ENCODE measurements at places on chromosomes 3 and 15.

DNA sequence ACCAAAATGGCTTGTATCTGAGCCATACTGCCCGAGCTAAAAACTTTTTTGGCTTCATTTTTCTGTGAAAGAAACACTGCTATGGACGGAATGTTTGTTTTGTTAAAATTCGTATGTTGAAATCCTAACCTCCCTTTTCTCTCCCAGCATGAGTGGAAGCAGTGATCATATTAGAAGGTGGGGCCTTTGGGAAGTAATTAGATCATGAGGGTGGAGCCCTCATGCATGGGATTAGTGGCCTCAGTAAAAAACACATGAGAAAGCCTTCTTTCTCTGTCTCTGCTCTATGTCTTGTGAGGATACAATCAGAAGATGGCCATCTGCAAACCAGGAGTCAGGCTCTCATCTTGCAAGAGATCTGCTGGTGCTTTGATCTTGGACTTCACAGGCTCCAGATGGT, 7.4 kb upstream of the FNDC3B start:
- DNase-seq, result no peak

GRCh38 chr3:169558371-169558770, 105.1 kb downstream of the MECOM start:
- DNase-seq, result no peak

DNA sequence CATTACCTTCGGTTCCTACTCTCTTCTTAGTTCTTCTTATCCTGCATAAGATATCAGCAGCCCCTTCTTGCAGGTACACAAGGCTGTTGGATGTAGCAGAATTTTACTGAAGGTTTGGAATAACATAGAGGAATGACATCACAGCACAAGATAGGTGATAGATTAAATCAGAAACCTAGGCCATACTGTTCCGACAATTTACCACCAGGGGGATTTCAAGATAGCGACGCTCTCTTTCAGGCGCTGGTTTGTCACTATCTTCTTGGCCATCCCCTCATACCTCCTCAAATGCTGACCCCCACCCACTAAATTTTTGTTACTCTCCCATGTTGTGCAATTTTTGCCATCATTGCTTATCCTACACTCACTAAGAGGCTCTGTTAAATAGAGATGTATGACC, 3.5 kb downstream of the SIDT1 start:
- no peak for DNase-seq

DNA sequence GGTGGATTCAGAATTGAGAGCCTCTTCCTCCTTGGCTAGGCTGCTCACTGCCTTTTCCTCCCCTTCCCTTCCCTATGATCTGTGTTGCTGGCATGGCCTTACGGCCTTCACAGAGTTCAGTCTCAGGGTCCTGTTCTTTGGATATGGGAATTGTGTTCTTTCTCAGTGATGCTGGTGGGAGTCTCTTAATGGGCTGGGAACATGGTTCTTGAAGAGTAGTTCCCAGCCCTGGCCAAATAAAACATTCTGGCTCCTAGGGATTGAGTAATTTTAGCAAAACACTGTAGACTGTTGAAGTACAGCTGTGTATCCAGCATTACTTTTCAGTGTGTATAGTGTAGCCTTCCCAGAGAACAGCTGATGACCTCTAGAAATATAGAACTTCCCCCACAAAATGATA, 22.6 kb upstream of the FILIP1L start:
- no peak for DNase-seq

- DNase-seq, result no peak
These were observed 217.0 kb upstream of the TLE3 start for GRCh38 chr15:70314688-70315087.

DNA sequence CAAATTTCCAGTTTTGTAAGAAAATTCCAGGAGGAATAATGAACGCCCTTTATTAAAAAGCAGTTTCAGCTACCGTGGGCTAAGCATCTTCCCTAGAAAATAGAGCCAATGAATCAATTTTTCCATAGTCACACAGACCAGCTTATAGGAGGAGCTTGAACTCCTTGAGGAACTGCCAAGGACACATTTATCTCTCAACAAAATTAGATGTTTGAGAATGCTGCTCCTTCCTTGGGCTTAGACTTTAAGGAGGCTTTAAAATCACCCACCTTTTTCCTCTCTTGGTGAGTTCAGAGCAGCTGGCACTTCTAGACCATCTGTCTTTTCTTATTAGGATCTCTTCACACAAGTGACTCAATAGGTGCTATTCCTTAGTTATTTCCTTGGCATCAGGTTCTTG, 588.0 kb downstream of the SQOR start:
- DNase-seq, result no peak

DNA sequence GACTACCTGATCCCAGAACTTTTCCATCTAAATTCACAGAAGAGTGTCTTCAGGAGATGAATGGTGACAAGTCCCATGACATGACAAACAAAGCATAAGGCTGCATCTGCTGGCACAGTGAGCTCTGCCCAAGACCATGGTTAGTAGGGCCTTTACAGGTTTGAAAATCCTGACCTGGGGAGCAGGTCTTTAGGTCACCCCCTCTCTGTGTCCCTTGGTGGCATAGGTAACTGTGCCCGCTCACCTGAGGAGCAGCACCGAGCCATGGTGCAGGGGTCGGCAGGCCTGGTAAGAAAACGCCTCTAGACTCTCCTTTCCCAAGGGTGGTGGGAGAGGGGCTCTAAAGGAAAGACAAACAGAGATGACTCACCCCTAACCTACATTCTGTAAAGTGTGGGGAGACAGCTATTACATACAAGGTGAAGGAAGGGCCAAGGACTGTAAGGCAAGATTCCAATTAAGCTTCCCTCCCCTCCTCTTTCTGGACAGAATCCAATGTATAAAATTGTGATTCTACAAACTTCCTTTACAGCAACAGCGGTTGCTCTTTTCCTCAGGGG, 74.0 kb downstream of the SATB1 start:
- DNase-seq, result no peak

DNA sequence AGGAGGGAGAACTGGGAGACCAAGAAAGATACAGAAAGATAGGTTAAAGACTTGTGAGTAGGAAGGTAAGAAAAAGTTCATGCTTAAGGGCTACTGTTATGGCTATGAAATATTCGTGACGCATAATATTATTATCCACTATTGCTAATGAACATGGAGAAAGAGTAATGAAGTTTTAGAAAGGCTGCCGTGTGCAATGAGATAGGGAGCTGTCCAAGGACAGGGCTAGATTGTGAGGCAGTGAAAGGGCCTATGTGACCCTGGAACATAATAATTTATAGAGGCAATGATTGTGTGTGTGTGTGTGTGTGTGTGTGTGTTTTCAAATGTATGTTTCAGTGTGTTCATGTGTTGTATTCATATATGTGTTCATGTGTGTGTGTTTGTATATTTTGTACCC, 27.7 kb downstream of the MBNL1 start:
- DNase-seq, result no peak

- no peak for DNase-seq
These were observed 107.6 kb upstream of the ZBTB20 start for GRCh38 chr3:115254492-115255196.

DNA sequence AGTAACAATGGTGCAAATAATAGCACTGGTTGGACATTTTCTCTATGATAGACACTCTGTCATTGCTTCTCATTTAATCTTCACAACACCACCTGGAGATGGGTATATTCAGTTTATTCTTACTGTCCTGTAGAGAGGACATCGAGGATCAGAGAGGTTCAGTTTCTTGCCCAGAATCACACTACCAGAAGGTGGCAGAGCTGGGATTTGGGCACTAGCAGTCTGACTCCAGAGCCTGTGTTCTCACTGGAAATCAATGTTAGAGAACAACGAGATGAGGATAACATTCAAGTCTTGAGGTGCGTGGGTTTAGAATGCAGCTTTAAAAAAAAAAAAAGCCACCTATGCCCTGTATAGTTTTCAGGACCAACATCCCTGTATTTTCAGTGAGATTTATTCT, 127.8 kb downstream of the SYNPR start:
- DNase-seq, result no peak

GRCh38 chr3:126258670-126259069, 78.3 kb upstream of the ALDH1L1 start:
- no peak for DNase-seq

GRCh38 chr3:27353221-27353620, 16.0 kb downstream of the NEK10 start:
- DNase-seq, result no peak
